ENCODE measurements at places on chromosomes 2 and 18. TPM values are rescaled to one million over a fixed set of nuclear protein-coding genes. Genes with fewer than 3 reads are reported as not detected.

DNA sequence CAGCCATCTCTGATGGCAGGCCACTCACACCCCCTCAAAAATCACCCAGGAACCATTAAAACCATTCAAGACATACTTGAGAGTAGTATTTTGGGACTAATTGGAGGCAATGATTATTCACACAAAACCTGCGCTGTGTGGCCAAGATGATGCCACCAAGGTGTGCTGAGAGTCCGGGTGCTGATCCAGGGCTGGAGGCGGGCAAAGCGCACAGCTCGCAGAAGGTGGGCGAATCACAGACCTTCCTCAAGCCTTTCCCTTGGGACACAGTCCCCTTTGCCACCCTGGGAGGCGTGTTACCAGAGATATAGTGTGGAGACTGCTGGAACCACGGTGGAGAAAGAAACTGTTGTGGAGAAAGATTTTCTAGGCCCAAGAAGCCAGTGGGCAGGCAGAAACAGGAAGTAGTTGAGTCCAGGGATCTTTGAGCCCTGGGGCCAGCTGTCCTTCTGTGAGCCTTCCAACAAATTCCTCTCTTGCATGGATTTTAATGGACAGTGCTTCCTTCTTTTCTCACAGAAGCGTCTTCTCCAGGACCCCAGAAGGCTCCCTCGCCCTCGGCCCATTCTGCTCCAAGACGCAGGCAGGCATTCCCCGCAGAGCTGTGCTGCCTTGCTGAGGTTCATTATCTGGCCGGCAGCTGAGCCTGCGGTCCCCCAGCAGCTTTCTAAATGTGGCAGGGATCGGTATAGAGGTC, 8.0 kb downstream of the COPS9 start:
- H3K27ac ChIP-seq = no peak overlapping the region
- H3K4me1 ChIP-seq = no peaks in the 10 kb centered on the region
- H3K4me3 ChIP-seq = no peak overlapping the region

- no peak overlapping the region for H3K27ac ChIP-seq
- H3K4me3 ChIP-seq = no peak overlapping the region
- no peaks in the 10 kb centered on the region for H3K36me3 ChIP-seq
- H3K27me3 ChIP-seq = no peaks in the 10 kb centered on the region
- no peak for DNase-seq
Observed at GRCh38 chr2:1758171-1758570, 13.9 kb upstream of the PXDN start.

DNA sequence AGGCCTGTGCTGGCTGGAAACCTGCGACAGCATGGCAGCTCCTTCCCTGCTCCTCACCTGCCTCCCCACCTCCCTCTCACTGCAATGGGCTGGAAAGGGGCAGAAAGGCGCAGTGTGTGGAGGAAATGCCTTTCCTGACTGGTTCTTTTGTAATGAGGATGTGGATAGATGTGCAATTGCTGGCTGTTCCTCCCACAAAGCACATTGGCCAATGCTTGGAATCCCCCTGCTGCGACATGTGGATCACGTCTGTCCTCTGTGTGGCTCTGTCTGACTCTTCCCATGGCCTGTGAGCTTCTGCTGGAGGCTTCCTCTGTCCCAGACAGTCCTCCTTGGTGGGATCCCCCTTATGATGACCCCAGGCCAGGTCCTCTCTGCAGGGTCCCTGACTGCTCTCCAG, 172.5 kb downstream of the NCK2 start:
- H3K4me1 ChIP-seq = no peaks in the 10 kb centered on the region
- no peaks in the 10 kb centered on the region for H3K36me3 ChIP-seq
- H3K27me3 ChIP-seq = no peaks in the 10 kb centered on the region

Gene MYOM1
- total RNA-seq = 7.8 TPM

- H3K36me3 ChIP-seq = no peaks in the 10 kb centered on the region
- H3K27ac ChIP-seq = no peak overlapping the region
- H3K4me1 ChIP-seq = no peaks in the 10 kb centered on the region
- no peaks in the 10 kb centered on the region for H3K27me3 ChIP-seq
Observed at GRCh38 chr2:170354855-170355780, 177.2 kb downstream of the MYO3B start.

GRCh38 chr2:174682007-174682577, 82.2 kb downstream of the CHRNA1 start:
- H3K27ac ChIP-seq = peak overlapping the region; percentile 95
- H3K36me3 ChIP-seq = no peaks in the 10 kb centered on the region
- peak; percentile 80 for DNase-seq
- peaks cover 21% of the 10 kb centered on the region for H3K4me1 ChIP-seq

- H3K4me1 ChIP-seq = no peaks in the 10 kb centered on the region
- no peaks in the 10 kb centered on the region for H3K36me3 ChIP-seq
- no peak overlapping the region for H3K4me3 ChIP-seq
Observed at GRCh38 chr2:163548970-163549369, 186.8 kb downstream of the FIGN start.

DNA sequence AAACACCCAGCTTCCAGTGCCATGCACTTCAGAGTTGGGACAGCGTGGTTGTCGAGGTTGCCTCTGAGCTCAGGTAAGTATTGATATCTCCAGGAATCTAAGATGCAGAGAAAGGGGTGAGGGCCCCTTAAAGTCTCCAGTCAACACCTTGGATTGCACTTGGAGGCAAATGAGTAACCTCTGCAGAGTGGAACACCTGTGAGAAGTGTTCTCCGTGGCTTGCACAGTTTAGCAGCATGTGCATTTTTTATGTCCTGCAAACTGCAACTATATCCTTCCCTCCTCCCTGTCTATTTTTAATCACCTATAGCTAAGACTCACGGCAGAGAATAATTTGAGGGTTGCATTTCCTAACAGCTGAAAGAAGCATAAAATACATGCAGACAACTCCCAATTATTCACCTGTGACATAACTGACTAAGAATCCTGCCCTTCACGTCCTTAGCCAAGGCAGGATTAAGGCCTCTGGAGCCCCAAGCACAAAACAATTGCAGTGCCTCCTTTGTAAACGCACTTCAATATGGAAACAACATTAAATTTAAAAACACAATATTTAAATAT, 1.6 kb upstream of the ZNF385B start:
- H3K4me1 ChIP-seq = no peaks in the 10 kb centered on the region
- no peak for DNase-seq
- no peak overlapping the region for H3K27ac ChIP-seq
- no peaks in the 10 kb centered on the region for H3K36me3 ChIP-seq

GRCh38 chr2:110927526-110927925, 193.2 kb upstream of the BCL2L11 start:
- no peak overlapping the region for H3K27ac ChIP-seq
- no peak for DNase-seq
- no peaks in the 10 kb centered on the region for H3K36me3 ChIP-seq
- H3K27me3 ChIP-seq = no peaks in the 10 kb centered on the region

Gene ALLC
- not detected for total RNA-seq

Gene TSPYL6
- not detected for total RNA-seq

Gene PIKFYVE
- 12.0 TPM for total RNA-seq

Gene CNGA3
- total RNA-seq = not detected

Gene TTN
- 7.6 TPM for total RNA-seq
